Umbilical cord (tissue), 2 donors: ENCODE measurements at places on chromosomes 16 and 17.

GRCh38 chr17:63420868-63421680 is 25.0 kb downstream of the CYB561 start:
- DNase-seq, result no peak

- no peak for DNase-seq
Measured at GRCh38 chr17:70961341-70961740, 792.0 kb downstream of the KCNJ2 start.

GRCh38 chr16:71282943-71283342 is 6.3 kb downstream of the CMTR2 start:
- no peak for DNase-seq

DNA sequence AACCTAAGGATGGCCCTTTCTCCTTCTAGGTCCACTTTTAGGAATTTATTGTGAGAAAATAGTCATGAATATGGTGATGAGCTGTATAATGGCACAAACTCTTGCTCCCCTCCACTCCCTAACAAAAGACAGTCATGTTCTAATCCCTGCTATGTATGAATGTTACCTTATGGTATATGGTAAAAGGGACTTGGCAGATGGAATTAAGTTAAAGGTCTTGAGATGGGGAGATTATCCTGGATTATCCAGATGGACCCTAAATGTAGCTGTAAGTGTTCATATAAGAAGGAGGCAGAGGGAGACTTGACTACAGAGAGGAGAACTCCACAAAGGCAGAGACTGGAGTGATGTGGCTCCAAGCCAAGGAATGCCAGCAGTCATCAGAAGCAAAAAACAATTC is 296.1 kb downstream of the SOX9 start:
- no peak for DNase-seq

GRCh38 chr16:27539120-27539519 is 10.6 kb downstream of the GTF3C1 start:
- DNase-seq, result no peak

GRCh38 chr16:58421059-58421458 is 28.8 kb downstream of the GINS3 start:
- DNase-seq, result no peak

GRCh38 chr17:2977157-2977556 is 86.2 kb downstream of the OR1D5 start:
- no peak for DNase-seq

DNA sequence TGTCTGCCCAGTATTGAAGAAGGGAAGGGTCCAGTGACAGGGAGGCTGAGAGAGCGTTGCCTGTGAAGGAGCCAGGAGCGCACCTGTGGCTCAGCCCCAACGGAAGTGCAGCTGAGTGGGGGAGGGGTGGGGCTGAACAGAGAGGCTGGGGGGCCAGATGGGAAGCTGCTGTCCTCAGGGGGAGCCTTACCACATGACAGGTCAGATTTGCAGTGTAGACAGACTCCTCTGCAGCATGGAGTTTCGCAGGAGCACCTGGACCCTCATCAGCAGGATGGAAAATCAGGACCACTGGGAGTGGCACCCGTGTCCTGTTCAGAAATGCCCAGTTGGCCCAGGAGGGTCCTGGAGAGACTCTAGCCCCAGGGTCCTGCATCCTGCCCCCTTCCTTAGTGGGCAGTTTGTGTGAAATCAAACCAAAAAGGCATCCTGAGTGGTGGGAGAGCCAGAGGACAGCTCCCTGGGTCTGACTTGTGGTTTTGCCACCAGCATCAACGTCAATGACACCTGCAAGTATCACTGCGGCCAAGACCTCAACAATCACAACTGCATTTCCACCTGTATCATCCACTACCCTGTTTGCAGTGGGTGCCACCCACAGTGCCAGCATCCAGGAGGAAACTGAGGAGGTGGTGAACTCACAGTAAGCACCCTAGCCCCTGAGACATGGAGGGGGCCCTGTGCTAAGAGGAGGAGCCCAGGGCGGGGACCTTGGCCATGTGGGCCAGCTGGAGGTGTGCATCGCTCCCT is 7.8 kb downstream of the CD300A start:
- DNase-seq, result no peak

DNA sequence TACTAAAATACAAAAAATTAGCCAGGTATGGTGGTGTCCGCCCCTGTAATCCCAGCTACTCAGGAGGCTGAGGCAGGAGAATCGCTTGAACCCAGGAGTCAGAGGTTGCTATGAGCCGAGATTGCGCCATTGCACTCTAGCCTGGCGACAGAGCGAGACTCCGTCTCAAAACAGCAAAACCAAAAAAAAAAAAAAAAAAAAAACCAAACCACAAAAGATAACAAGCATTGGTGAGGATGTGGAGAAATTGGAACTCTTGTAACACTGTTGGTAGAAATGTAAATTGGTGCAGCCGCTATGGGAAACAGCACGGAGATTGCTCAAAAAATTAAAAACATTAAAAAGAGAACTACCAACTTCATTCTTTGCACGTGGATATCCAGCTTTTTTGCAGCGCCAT is 119.4 kb downstream of the OR1D5 start:
- DNase-seq, result no peak

DNA sequence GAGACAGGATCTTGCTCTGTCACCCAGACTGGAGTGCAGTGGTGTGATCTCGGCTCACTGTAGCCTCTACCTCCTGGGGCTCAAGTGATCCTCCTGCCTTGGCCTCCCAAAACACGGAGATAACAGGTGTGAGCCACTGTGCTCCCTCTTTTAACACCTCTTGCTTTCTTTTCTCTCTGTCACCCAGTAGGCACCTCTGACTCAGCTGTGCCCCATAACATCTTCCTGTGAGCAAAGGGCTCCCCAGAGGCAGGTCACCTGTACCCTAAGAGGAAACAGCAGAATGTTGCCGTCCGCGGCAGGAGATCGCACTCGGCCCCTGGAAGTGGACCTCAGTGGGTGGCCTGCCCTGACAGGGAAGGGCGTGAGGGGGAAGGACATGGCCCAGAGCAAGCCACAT is 918 bp upstream of the NLRC3 start:
- no peak for DNase-seq

GRCh38 chr17:76234354-76234679 is 6.0 kb downstream of the RNF157 start:
- no peak for DNase-seq

DNA sequence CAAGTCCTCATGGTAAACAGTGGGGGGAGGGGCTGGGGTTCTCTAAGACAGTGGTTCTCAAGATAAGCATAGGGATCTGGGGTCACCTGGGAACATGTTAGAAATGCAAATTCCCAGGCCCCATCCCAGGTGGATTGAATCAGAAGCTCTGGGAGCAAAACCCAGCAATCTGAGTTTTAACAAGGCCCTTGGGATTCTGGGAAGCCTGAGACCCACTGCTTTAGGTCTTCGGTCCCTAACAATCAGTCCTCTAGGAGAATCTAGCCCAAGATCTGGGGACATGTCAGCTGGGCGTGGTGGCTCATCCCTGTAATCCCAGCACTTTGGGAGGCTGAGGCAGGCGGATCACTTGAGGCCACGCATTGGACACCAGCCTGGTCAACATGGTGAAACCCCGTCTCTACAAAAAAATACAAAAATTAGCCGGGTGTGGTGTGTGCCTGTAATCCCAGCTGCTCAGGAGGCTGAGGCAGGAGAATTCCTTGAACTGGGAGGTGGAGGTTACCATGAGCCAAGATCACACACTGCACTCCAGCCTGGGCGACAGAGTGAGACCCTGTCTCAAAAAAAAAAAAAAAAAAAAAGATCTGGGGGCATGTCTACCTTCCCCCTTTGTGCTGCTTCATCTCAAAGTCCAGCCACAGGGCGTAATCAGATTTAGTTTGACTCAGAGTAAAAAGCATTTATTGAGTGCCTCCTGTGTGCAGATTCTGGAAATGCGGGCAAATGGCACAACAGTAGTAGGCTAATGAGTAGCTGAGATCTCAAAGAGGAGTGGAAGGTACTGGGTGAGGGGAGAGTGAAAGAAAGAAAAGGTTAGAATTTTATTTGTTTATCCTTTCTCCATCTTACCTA is 8.8 kb upstream of the NR1D1 start:
- no peak for DNase-seq

DNA sequence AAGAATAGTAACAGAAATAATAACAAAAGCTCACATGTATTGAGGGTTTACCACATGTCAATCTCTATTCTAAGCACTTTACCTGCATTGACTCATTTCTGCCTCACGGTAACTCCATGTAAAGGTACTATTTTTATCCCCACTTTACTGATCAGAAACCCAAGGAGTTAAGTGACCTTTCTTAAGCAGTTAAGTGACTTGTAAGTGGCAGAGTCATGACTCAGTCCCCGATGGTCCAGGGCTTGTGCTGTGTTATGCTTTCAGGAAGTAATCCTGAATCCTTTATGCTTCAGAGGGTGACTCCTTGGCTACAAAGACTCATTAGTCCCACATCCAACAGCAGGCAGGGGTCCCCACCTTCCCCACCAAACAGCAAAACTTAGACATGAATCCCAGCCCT is 66.5 kb downstream of the MRM1 start:
- no peak for DNase-seq

DNA sequence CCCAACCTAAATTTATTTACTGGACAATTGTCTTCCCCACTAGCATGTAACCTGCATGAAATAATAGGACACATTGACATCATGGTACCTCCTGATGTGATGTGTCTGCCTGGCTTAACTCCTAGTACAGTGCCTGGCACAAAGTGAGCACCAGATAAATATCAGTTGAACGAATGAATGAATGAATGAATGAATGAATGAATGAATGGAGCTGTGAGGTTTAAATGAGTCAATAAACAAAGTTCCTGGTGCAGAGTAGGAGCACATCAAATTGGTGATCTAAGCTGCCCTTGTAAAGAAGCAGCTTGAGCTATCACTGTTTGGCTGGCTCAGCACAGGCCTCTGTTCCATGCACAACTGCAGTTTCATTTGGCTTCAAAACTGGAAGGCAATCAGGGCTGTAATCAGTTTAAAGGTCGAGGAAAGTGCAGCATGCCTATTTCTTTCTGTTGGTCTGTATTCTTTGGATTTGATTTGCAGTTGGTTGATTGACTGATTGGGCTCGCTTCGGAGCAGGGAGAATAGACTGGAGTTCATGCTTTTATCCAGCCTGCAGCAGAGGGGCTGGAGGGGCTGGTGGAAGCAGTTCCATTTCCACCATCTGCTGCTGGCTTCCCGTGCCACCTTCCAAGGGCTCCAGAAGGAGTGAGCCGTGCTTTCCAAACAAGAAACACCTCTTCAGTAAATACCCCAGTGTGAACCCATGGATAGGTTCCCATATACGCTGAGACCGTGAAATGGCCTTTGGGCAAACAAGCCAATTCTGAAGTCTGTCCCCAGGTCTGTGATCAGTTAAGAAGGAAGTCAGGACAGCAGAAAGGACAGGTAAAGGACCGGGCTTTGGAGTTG is 54.6 kb downstream of the GPRC5B start:
- no peak for DNase-seq

DNA sequence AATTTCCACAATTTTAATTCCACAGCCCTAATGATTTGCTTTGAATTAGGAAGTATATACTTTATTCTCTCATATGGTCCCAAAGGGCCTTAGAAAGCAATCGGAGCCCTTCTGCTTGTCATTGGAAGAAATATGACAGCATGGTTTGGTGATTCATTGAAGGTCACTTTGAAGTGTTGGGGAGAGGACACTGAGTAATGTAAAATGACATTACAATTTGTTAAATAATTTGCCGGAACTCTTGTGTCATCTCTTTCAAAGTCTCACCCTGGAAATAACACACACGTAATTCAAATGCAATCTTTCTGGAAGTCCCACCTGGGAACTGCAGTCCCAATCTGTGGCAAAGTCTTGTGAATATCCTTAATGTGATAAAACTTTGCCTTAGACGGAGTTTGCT is 59.8 kb downstream of the BMERB1 start:
- no peak for DNase-seq

DNA sequence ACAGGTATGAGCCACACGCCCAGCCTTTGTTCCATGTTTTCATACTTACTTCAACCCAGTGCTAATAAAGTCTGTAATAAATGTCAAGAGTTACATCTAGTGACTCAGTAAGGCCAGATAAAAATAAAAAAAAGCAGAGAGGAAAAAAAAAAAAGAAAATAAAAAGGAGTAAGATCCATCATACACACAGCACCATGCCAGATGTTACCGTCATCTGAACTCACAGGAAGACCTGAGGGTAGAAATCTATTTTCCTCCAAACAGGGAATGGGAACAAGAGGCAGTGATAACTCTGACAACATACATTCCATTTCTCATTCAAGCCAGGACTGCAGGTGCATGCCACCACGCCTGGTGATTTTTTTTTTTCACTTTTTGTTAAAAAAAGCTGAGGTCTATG is 20.7 kb downstream of the CRK start:
- DNase-seq, result no peak

DNA sequence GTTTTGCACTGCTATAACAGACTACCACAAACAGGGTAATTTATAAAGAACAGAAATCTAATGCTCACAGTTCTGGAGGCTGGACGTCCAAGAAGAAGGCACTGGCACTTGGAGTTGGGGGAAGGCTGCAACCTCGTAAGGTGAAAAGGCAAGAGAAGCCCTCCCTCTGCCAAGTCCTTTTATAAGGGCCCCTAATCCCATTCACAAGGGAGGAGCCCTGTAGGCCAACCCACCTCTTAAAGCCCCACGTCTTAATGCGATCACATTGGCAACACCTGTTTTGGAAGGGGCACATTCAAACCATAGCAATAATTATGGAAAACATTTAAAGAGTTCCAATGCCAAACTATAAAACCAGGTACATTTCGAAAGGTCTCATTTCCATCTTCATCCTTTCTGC is 5.2 kb downstream of the PKD1L3 start:
- no peak for DNase-seq

DNA sequence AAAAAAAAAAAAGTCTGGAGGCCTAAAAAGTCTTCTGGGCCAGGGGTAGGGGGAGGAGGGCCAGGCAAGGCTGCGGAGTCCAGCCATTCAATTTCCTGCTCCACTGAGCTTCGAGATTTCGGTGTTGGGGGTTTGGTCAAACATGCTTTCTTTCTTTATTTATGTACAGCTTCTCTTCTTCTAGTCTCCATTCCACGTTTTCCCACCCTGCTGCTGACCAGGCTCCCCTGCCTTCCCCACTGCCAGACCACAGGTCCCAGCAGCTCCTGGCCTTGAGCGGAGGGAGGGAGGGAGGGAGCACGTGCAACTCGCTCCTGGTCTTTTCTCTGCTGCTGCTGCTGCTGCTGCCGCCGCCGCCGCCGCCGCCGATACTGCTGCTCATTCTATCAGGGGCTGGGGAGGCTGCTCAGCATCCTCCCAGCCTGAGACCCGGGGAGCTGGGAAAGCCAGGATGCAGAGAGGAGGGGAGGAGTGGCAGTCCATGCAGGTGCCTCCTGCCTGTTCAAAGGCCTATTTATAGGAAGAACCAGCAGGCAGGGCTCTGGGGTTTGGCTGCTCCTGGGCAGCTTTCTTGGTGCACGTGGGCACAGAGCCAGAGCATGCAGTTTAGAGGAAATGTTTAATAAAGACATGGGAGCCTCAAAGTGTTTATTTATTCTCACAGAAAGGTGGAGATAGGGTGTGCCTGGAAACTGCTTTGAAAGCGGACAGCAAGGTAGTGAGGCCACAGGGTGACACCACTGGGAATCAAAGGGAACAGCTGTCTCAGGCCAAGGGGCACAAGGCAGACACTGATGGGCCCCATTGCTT is 23.4 kb upstream of the ZFHX3 start:
- peak; percentile 69 for DNase-seq

DNA sequence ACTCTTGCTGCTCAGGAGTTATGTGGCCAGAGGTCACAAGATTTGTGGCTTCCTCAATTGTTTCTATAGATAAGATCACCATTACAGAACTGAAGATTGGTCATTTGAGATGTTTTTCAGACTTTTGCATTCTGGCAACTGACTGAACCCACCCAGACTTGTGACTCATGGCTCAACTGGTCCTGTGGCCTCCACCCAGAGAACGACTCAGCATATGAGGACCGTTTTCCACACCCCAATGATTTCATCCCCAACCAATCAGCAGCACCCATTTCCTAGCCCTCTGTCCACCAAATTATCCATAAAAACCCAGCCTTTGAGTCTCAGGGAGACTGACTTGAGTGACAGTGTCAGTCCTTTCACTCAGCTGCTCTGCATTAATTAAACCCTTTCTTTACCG is 143.2 kb upstream of the ASIC2 start:
- DNase-seq, result no peak
